ENCODE measurements at places on chromosomes 16 and 17.
A peak's percentile ranks its signal among the peaks of the same experiment; 100 is the strongest.

DNA sequence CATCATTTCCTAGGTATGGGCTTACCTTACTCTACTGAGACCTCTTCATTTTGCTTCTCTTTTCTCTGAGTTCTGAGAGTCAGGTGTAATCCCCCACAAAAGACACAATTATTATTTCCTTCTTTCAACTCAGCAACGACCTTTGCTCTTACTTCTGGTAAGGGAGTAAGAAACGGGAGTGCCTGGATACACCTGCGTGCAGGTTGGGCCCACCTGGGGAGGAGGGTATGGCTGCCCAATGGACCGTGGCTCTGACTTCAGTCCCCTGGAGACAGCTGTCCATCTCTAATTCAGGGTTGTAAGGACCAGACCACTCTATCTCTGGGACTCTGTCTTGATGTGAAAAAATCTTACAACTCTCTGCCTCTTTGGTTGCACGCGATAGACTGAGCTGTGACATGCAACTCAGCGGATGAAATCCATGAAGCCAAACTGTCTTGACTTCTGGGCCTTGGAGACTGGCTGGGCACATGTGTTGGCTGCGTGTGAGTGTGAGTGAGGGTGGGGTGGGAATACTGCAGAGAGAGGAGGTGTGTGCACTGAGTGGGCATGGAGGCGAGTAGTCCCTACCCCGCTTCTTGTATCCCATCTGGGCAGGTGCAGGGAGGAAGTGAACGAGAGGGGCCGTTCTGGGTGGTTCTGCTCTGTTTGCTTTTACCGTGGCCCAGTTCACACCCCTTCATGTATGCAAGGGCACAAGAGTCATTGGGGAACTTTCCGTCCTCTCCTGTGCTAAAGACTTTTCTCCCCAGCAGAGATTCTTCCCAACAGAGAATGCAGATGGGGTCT, 1.2 kb downstream of the TMEM238L start:
- DNase-seq, result no peak

DNA sequence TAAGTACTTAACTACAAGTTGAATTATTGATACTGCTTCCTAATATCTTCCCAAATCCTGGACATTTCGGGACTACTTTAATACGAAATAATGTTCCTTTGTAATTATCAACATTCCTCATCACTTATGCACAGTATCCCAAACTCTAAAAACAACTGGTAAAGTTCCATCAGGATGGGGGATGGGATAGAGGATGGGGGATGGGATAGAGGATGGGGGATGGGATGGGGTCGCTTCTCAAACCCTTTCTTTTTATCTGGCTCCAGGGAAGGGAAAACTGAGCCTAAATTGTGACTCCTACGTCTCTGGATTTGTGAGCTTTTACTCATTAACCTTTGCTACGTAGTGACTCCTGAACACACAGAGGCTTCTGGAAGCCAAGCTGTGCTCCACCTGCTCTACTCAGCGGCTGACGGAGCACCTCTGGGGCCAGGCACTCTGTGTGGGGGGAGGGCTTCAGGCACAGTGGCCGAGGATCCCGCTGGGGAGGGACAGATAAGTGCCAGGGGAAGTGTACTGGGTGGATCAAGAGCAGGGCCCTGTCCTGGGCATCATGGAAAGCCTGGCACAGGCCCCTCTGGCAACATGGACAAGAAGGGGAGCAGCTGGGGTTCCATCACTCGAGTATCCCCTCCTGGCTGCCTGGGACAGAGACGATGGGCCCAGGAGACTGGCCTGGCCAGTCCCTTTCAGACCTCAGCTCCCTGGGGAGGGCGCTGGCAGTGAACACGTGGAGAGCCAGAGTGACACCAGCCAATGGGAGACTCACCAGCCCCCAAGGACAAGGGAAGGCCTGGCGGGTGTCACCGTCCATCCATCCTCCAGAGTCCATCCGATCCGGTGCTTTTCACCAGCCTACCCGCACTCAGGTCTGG, 56.2 kb downstream of the PGS1 start:
- no peak for DNase-seq

- DNase-seq, result no peak
Observed at GRCh38 chr16:84800158-84800978, 19.4 kb upstream of the CRISPLD2 start.

DNA sequence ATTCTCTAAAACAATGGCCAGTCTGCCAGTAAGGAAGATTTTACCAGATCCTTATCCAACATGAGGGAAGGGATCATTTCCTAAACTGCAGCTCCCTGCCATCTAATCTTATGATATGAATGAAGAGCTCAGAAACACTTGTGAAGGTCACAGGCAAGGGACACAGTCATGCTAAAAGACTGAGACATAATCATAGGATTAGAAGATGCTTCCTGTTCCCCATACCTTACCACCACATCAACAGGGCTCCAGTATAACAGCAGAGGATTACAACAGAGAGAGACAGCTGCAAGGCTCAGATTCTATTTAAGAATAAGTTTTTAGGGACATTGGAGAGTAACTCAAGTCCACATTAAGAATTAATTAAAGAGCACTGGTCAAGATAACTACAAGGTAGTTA, 93.3 kb downstream of the BRIP1 start:
- DNase-seq, result no peak

DNA sequence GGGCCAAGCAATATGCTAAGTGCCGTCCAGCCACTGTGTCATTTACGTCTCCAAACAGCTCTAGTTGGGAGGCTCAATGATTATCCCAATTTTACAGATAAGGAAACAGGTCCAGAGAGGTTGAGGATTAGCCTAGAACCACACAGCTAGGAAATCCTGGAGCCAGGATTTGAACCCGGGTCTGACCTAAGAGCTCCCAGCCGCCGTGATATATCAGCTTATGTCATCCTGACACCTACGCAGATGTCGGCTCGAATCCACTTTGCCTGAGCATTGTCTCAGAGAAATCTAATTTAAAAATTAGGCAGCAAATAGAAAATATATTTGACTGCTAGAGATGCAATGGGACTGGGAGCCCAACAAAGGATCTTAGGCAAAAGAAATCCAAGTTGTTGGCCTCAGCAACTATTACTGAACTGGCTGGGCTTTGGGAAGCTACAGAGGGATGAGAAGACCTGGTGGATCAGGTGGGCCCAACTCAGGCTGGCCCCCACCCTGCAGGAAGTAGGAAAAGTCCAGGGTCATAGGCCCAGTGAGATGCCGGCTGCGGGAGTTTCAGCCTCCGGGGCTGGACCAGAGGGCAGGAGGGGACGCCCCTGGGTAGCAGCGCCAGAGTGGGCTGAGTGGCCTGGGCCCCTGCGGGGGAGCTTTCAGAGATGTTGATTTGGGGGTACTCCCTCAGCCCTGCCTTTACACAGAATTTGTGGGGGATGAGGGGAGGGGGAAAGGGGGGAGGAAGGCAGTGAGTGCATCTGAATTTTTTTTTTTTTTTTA, 35.1 kb upstream of the IL21R start:
- no peak for DNase-seq

DNA sequence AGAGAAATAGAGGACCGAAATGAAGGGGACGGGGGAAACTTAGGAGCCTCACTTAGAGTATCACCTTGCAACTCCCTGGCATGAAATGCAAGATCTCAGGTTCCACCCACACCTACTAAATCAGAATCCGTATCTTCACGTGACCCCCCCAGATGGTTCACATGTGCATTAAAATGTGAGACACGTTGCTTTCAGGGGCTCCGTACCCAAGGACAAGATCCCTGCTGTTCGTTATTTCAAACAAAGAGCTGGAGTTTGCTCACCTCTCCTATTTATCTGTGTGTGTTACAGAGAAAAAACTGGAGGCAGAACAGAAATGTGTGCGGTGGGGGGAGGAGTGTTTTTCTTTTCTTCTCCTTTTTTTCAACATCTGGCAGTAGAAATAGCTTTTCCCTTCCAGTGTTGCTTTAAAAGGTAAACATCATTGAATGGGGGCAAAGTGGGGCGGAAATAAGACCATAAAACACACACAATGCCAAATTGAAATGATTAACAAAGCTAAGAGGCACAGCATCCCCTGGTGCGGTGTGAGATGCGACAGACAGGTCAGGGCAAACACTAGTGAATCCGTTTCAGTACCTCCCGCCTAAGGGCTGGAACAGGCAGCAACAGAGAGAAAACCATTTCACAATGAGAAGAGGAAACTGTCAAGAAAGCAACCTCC, 145.4 kb downstream of the SOX9 start:
- no peak for DNase-seq

DNA sequence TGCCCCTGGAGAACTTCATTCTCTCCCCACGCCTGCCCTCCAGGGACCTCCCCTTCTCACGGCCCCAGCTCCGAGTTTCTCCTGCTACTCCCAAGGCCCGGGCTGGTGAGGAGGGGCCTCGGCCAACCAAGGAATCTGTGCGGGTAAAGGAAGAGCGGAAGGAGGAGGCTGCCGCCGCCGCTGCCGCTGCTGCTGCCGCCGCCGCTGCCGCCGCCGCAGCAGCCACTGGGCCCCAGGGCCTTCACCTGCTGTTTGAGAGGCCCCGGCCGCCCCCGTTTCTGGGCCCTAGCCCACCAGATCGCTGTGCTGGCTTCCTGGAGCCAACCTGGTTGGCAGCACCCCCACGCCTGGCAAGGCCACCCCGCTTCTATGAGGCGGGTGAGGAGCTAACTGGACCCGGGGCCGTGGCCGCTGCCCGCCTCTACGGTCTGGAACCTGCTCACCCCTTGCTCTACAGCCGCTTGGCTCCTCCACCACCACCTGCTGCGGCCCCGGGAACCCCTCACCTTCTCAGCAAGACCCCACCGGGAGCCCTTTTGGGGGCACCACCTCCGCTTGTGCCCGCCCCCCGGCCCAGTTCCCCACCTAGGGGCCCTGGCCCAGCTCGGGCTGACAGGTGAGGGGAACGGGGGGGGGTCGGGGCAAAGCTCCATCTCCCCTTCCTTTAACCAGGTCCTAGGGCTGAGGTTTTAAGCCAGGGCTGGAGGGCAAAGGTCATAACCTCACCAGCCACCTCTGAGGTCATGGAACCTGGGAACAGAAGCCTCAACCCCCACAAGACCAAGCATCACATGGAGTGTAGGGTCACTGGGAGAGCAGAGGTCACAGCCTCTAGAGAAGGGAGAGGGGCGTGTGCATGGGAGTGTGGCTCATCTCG, 11.0 kb downstream of the FBRS start:
- DNase-seq, result no peak

GRCh38 chr16:78286065-78286464, 186.6 kb downstream of the WWOX start:
- DNase-seq, result no peak

DNA sequence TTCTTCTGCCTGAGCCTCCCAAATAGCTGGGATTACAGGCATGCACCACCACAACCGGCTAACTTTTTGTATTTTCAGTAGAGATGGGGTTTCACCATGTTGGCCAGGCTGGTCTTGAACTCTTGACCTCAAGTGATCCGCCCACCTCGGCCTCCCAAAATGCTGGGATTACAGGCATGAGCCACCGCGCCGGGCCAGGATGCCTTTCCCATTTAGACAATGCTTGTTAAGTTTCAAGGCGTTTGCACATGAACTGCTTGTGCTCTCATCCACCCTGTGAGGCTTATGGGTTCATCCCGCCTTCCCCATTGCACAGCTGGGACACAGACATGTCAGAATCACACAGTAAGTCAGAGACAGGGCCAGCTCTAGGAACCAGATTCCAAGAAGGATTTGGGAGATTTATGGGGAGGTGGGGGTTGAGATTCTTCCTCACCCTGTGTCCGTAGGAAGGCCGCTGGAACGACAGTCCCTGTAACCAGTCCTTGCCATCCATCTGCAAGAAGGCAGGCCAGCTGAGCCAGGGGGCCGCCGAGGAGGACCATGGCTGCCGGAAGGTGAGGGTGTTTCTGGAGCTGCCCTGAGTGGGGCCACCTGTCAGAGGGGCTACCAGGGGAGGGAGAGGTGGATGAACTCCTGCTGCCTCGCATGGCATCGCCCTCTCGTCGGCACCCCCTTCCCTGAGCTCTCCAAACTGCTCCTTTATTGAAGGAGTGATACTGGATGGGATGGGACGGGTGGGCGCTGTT, 46.3 kb downstream of the MRC2 start:
- no peak for DNase-seq

DNA sequence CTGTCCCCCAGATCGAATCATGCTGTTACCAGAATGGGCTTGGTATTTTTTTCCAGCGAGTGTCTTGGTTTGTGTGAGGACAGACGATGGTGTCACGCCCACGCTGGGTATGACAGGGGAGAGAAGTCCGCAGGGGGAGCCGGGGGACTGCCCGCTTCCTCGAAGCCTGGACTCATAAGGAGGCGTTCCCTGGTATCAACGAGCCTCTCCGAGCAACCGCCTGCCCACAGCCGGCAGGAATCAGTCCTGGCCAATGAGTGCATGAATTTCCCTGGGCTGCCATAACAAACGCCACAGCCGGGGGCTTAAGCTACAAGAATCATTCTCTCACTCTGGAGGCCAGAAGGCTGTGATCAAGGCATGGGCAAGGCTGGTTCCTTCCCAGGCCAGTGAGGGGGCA, 26.1 kb upstream of the JPH3 start:
- DNase-seq, result no peak

- no peak for DNase-seq
Observed at GRCh38 chr17:32264140-32264799, 1.4 kb upstream of the RHBDL3 start.

DNA sequence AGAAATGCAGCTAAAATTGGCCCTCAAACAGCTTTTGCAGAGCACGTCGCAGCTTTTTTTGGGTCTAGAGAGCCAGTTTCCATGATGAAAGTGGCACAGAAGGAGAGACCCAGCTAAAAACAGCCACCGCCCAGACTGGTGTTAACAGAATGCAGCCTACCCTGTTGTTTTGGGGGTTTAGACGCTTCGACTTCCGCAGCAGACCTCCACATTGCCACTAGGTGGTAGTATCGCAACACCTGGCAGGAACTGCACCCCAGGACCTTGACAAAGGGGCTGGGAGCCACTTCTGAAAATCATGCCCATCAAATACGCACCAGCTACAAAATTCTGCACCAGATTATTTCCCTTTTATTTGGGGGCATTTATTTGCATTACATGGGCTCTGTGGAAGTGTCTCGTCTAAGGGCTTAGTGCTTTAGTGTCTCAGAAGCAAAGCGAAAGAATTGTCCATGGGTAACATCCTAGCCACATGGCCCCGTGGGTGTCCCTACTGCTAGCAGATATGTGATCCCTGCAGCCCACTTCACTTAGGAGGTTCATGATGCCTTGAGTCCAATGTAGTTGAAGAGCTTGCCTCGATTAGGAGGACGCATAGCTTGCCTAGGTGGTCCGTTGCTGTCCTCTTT, 167.1 kb downstream of the HAPSTR1 start:
- peak; percentile 16 for DNase-seq

DNA sequence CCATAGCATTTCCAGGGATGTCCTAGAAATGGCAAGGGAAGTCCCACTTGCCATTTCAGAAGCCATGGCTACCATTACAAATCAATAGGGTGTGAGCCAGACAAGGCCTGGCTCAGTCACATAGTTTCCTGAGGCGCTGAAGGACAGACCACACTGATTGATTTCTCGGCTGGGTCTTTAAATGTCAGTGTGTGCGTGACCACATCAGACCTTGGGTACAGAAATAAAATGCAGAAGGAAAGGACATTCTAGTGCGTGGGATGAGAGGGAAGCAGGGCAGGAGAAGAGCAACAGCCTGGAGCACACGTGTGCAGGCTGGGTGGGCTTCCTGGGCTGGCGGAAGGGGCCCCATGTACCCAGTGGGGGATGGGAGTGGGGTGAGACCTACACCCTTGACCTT, 58.7 kb upstream of the LYRM9 start:
- no peak for DNase-seq

All from fibroblast of skin of right quadriceps (primary cell).